ENCODE measurements at places on chromosomes 16 and 17.
A peak's percentile ranks its signal among the peaks of the same experiment; 100 is the strongest.

- DNase-seq, result no peak
Measured at GRCh38 chr16:55562936-55563335, 3.5 kb upstream of the CAPNS2 start.

DNA sequence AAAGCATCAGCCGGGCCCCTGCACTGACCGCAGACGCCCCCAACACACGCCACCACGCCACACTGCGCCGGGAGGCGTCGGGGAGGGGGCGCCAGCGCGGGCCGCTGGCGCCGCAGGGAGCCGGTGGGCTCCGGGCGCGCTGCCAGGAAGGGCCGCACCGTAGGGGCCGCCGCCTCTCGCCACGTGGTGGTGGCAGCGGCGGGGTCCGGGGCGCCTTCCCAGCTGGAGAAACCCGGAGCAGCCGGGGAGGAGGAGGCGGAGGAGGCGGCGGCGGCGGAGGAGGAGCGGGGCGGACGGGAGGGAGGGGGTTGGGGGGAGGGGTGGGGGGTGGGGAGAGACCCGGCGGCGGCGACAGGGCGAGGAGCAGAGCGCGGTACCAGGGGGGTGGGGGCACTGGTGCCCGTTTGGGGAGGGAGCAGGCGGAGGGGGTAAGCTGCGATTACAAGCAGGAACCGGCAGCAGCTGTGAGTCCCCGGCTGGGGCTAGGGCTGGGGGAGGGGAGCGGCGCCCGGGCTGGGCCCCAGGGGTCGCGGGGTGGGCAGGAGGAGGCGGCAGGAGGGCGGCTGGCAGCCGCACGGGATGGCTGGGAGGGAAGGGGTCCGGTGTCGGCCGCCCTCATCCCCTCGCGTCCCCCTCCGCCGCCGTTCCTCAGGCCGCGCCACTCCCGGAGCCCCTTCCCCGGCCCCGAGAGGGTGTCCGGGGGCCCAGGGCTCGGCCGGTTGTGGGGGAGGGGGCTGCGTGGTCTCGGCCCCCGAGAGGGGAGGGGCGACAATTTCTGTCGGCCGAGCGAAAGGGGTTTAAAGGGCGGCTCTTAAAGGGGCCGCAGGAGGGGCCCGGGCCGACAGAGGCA lies at the start of gene TBKBP1:
Gene TBKBP1 (plus strand): TSS at position 431 of the 850 bp plus-strand sequence. CDS start 1,952 bp downstream, outside the sequence.
- DNase-seq, result no peak

- DNase-seq, result no peak
Measured at GRCh38 chr16:9374061-9374460, 282.6 kb downstream of the HAPSTR1 start.

DNA sequence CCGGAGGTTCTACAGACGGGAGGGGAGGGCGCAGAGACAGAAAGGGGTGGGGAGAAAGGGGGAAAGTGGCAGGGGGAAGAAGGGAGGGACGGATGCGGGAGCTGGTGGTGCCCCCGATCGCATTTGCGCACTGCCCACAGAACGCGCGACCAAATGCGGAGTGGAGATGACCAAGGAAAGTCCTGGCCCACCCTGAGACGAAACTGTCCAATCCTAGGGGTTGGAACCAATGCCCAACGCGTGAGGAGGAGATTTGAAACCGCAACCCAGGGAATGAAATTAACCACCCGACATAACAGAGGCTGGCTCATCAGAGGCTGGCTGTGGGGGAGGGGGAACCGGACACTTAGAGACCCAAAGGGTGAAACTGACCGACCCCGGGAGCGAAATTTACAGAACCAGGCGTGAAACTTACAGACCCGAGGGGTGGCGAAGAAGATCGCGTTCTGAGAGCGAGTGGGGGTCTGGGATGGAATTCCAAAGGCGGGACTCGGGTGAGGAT lies 1.4 kb downstream of the HES7 start:
- no peak for DNase-seq

DNA sequence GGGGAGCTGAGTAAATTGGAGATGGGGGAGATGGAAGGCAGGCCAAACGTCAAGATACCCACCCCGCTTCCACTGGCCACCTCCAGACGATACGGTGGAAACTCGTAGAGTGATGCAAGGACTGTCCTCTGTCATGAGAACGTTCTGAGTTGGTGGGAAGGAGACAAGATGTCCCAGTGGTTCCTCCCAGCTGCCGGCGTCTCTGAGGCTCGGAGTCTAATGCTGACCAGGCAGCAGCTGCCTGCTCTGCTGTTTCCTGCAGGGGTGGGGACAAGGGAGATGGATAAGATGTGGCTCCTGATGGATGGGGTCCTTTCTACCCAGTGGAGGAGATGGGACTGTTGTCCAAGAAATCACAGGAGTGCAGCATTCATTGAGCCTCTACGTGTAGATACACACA lies 28.2 kb upstream of the C1QL1 start:
- no peak for DNase-seq

DNA sequence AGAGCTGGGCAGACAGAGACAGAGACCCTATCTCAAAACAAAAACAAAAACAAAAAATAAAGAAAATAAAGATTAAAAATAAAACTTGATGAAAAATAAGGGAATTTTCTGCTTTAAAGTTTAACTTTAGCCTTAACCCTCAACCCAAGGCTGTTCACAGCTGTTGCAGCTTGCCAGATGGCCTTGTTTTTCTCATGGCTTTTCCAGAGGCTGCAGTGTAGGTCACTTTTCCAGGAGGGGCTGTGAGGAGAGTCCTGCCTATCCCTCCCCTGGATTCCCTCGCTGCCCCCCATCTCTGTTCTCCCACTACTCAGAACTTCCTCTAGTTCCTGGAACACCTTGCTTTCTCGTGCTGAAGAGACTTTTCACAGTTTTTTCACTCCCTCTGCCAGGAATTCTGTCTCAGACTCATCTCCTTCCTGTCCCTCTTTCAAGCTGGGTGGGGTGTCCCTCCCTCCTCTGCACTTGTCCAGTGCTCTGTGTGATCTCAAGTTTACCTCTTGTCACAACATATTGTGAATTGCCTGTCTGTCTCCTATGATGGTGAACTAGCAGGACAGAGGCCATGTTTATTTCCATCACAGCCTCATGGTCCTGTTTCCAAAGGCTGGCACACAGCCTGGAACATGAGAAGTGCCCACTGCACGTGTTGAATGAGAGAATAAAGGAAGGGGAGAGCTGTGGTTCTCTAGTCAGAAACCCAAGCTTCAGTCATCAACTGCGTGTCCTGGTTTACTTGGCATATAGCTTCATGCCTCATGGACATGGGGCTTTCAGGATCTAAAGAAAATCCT lies 69.9 kb upstream of the MSI2 start:
- no peak for DNase-seq

GRCh38 chr17:2943981-2944380 lies 119.4 kb downstream of the OR1D5 start:
- no peak for DNase-seq

- no peak for DNase-seq
Measured at GRCh38 chr16:648071-648780, 939 bp upstream of the WDR90 start.

- DNase-seq, result no peak
Measured at GRCh38 chr16:67942200-67942509, 1.8 kb downstream of the LCAT start.

- peak; percentile 72 for DNase-seq
Measured at GRCh38 chr17:75271233-75271954, 363 bp upstream of the MIF4GD start.

GRCh38 chr16:86040496-86040895 lies 141.5 kb downstream of the IRF8 start:
- DNase-seq, result no peak

DNA sequence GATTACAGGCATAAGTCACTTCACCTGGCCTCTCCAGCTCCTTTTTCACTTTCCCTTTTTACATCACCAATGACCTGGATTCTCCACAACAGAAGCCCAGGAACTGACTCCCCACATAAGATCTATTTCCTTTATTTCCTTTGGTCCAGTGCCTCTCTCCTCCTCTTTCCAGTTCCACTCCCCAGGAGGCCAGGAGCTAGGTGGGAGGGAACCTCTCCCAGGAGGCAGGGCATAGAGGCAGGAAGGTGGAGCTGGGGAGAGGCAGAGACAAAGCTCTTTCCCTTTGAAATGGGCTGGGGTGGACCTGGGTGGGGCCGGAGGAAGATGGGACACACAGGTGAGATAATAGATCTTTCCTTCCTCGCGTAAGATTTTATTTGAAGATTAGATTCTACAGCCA lies 318.3 kb upstream of the TNRC6C start:
- no peak for DNase-seq

DNA sequence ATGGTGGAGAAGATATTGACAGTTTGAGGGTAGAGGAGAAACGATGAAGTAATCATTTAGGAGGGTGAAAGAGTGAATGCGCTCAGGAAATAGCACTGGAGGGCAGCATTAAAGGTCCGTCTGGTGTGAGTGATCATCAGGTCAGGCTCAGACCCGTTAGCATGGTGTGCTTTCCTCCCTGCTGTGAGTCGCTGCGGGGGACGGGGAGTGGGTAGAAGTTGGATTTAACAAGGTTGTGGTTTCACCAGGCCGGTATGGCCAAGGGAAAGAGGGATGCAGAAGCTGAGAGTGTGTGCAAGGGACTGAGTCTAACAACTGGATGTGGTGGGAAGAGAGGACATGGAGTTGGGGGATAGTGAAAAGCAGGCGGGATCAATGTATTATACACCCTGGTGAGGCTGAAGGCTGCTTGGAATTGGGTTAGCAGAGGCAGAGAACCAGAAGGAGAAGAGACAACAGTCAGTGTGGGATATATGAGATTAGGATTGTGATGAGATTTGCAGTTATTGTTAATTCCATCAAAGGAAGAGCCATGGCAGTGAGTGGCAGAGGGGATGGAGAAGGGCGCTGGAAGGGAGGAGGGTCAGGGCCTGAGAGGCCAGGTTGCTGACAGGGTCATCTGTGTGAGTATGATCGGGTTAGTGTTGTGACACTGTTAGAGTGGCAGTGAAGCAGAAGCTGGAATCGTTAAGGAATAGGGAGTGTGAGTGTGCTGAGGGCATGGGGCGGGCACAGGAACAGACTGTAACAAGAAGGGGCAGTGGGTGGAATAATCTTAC lies 59.0 kb upstream of the TBX2 start:
- no peak for DNase-seq

DNA sequence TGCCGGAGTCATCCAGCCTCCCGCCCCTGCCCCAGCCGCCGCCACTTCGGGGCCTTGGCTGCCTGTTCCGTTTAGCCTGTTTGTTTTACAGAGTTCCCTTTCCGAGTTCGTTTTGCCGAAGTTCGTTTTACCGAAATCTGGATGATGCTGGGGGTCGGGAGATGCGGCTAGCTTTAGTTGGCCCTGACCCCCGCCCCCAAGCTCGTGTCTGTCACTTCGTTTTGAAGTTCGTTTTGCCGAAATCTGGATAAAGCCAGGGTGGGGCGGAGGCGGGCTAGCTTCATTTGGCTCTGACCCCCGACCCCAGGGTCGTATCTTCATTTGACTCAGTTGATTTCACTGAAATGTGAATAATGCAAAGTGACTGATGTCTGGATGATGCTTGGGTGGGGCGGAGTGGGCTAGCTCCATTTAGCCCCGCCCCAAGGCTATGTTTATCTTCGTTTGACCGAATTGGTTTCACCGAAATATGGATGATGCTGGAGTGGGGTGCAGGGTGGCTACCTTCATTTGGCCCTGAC lies 591 bp downstream of the PSMD7 start:
- DNase-seq, result no peak

All from hippocampal formation (tissue), 2 donors.